ENCODE measurements at places on chromosomes 4 and X. TPM values are rescaled to one million over a fixed set of nuclear protein-coding genes. Genes with fewer than 3 reads are reported as not detected.

DNA sequence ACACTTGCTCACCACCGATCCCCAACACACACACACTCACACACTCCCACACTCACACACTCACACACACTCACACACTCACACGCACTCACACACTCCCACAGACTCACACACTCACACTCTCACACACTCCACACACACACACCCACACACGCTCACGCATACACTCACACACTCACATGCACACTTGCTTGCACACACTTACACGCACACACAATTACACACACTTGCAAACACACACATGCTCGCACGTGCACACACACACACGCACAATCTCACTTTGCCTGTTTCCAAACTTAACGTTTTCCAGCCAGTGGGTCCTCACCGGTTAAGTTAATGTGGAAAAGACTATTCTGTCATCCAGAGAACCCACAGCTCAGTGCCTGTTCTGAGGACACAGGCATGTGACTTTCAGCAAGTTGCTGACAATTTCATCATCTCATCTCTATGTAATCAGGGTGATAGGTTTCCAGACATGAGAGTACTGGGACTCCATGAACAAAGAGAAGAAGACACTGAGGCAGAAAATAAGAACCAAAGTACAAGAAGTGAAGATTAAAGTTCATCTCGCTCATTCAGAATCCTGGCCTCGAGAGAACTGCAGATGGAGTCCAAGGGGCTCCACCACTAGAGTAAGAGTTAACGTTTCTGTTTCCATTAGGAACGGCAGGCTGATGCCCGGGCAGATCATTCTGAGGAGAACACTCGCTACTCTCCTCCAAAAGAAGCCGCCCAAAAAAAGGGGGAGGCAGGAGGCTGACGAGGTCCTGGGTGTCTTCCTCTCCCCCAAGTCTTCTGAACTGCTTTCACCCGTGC is 153.2 kb upstream of the FRG1 start:
- DNase-seq = no peak

DNA sequence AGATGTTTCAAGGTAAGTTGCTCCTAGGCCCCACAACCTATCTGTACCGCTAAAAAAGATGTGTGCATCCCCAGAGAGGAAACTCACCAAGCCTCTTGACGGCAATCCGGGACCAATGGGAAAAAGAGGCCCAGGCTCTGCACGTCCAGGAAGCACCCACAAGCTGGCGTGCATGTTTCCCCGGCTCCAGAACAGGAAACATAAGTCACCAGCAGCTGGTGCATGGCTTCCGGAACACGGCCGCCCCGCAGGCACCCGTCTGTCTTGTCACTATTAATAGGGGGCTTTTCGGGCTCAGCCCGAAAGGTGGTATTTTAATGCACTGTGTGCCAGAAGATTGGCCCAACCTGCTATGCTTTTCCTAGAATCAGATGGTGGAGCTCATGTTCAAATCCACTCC is 22.2 kb downstream of the CRMP1 start:
- DNase-seq = no peak

The TRIML2 gene
- polyA plus RNA-seq = 0.32 TPM

The ELMOD2 gene
- 29.5 TPM for polyA plus RNA-seq

DNA sequence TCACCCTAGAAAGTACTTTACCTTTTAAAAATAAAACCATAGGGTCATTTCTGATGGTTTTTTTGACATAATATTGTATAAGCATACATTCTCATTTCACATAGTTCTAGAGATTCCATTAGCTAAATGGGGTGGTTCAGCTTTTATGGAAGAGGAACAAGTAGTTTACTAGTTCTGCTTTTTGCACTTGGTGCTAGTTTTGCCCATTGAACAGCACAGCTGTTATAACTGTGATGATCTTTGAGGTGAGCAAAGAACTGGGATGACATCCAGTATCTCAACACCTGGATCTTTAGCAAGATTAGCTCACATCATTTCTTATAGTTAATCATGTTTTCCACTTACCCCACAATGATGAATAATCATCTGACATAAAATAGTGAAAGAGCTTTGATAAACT is 40.9 kb downstream of the MOB1B start:
- DNase-seq = no peak

GRCh38 chr4:66235876-66236275 is 565.6 kb upstream of the EPHA5 start:
- DNase-seq = no peak

The DGKK gene
- polyA plus RNA-seq = 8.6 TPM

Measured in left renal pelvis (tissue), 4 donors.